ENCODE measurements at places on chromosomes 7 and 10. TPM values are rescaled to one million over a fixed set of nuclear protein-coding genes. Genes with fewer than 3 reads are reported as not detected.

Gene SYT15
- 1.9 TPM for total RNA-seq

Gene SLC26A5
- not detected for total RNA-seq

DNA sequence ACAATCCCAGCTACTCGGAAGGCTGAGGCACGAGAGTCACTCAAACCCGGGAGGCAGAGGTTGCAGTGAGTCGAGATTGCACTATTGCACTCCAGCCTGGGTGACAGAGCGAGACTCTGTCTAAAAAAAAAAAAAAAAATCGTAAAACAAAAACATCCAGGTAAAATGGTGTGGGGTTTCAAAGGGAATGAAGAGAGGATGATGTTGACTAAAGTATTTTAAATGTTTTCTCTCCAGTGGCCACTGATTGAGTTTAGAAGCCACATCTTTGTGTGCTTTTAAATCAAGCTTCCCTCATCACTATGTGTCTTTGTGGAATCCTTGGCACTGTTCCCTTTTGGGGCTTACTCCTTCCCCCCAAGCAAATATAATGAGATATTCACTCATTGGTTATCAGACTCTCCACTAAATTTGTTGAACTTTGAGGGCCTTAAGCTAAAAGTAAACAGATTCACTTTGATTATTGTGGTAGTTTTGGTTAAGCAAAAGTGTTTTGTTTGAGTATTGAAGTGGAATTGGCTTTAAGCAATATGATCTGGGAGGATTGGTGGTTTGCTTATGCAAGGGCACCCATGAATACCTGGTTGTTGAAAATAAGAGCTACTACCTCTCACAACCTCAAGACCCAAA is 162.9 kb downstream of the CDK14 start:
- H3K36me3 ChIP-seq = no peaks in the 10 kb centered on the region
- no peak overlapping the region for H3K27ac ChIP-seq
- no peak overlapping the region for H3K4me3 ChIP-seq
- peaks cover 26% of the 10 kb centered on the region for H3K4me1 ChIP-seq
- no peaks in the 10 kb centered on the region for H3K27me3 ChIP-seq

- no peak overlapping the region for H3K27ac ChIP-seq
- no peaks in the 10 kb centered on the region for H3K27me3 ChIP-seq
- no peak for DNase-seq
Measured at GRCh38 chr10:84397735-84398144, 69.4 kb downstream of the CCSER2 start.

GRCh38 chr7:28532181-28532580 is 119.9 kb downstream of the CREB5 start:
- H3K4me1 ChIP-seq = peaks cover 38% of the 10 kb centered on the region
- no peak for DNase-seq
- no peaks in the 10 kb centered on the region for H3K36me3 ChIP-seq
- no peak overlapping the region for H3K4me3 ChIP-seq
- H3K27ac ChIP-seq = no peak overlapping the region

DNA sequence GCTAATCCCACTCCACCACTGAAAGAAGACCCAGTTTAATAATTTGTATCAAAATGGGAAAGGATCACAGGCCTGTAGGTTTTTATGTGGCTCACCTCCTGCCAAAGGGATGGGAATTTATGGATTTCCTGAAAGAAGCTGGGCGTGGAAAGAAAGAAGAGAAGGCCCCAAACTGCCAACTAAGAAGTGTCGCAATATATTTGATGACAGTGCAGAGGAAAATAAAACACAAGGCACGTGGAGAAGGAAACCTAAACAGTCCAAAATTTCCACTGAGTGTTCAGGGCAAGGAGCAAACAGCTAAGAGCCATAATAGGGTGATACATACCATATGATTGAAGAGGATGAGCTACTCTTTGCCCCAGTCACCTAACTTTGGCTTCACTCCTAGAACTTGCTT is 667.2 kb downstream of the GATA3 start:
- no peaks in the 10 kb centered on the region for H3K27me3 ChIP-seq
- no peak overlapping the region for H3K4me3 ChIP-seq
- H3K36me3 ChIP-seq = no peaks in the 10 kb centered on the region
- no peaks in the 10 kb centered on the region for H3K4me1 ChIP-seq
- no peak overlapping the region for H3K27ac ChIP-seq

Gene ERVW-1
- total RNA-seq = not detected

Gene NUTM2D
- 6.0 TPM for total RNA-seq
